Fibroblast of mammary gland (primary cell): ENCODE measurements at places on chromosomes 7 and 10.

- DNase-seq, result peak; percentile 16
Measured at GRCh38 chr10:14839305-14839695, 1.2 kb downstream of the HSPA14 start.

- DNase-seq, result no peak
Measured at GRCh38 chr7:99719996-99720769, 14.8 kb downstream of the CYP3A7 start.

GRCh38 chr7:92880212-92881090, 44.1 kb upstream of the CDK6 start:
- peak; percentile 37 for DNase-seq

GRCh38 chr10:97566336-97566996, 6.1 kb upstream of the ANKRD2 start:
- no peak for DNase-seq

- DNase-seq, result no peak
Measured at GRCh38 chr10:113716109-113716910, 35.2 kb upstream of the PLEKHS1 start.

DNA sequence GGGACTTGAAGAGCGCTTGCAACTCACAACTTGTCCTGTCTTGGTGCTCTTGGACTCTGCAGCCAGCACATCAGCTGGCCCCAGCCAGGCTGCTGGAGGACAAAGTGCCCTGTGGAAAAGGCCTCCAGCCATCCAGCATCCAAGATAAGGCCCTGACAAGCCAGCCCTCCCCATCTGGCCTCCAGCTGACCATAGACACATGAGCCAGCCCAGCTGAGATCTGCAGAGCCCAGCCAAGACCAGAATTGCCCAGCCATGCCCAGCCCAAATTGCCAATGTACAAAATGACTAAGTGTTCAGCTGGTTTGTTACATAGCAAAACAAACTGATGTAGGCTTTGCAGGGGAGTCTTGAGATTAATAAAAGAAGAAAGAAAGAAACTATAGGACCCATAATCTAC, 36.0 kb upstream of the FRMD4A start:
- DNase-seq, result no peak

DNA sequence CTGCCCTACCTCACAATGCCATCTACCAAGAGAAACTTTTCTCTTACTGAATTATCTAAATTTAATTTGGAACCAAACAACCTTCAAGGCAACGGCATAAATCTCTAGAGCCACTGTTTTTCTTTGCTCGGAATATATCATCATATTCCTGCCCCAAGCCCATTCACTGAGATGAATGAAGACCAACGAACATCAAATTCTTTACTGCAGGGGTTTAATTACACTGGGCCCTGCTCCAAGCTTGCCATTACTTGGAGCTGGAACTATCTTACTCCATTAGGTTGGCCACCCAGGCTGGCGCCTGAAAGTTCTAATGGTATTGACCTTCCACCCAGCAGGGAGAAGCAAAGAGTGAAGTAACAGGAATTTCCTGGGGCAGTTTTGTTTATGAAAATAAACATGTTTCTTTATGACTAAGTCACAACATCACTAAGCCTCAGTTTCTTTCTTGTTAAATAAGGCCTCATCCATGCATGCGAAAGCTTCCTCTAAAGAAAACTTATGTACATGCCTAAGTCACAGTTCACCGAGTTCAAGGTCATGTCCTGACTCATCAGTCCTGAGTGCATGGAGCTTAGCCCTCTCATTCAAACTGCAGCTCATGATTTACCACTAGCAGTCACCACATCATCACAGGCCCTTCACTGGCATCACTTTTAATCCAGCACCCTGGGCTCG, 42.1 kb upstream of the ANAPC16 start:
- DNase-seq, result peak; percentile 24

DNA sequence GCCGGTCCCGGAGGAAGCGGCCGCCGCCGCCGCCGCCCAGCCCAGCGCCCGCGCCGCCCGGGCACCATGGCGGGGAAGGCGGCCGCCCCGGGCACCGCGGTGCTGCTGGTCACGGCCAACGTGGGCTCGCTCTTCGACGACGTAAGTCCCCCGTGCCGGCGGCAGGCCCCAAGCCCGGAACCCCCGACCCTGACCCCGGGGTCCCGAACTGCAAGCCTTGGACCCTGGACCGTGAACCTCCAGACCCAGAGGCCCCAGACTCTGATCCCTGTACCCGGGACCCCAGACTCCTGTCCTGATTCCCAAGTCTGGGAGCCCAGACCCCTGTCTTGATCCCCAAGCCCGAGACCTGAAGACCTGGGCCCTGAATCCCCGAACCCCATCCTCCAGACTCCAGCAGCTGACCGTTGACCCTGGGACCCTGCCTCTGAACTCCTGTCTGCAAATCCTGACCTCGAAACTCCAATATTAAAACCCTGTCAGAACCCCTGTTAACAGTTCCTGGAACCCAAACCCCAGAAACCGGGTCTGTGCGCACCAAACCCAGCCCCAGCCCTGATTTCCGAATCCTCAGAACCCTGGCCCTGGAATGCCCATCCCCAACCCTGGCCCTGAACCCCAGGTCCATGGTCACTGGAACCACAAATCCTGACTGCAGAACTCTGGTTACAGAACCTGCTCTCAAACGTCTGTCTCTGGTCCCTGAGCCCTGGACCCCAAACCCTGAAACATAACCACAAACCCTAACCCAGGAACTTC, 623 bp downstream of the INPP5A start:
- no peak for DNase-seq

DNA sequence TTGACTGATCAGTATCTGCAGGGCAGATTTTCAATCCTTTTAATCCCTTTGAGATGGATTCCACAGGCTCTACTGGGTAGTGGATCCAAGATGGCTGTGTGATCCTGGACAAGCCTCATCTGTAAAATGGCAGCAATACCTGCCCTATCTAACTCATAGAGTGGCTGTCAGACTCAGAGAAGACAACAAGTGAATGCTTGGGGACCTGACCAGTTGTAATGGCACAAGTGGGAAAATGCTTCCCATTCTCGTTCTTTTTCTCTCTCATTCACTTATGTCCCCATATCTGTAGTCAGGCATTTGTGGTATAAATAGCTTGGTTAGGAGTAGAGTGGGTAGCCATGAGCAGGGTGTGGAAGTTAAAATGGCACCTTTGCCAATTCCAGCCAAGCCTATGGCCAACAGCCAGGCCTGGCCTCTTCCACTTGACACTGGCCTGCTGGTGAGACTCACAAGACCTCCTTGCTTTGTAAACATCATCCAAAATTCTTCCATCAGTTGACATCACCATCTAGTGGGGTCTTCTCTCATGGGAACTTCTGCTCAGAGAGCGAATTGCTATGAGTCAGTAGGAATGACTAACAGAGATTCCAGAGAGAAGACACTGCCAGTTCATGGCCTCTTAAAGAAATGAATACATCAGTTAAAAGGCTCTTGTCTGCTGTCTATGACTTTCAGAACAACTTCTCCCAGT, 150.1 kb downstream of the PLPP4 start:
- peak; percentile 76 for DNase-seq

- no peak for DNase-seq
Measured at GRCh38 chr7:147859033-147859432, 731.5 kb upstream of the C7orf33 start.

- peak; percentile 13 for DNase-seq
Measured at GRCh38 chr7:3065724-3066143, 22.1 kb upstream of the CARD11 start.

GRCh38 chr10:114548662-114549061, 109.4 kb downstream of the ABLIM1 start:
- peak; percentile 70 for DNase-seq

DNA sequence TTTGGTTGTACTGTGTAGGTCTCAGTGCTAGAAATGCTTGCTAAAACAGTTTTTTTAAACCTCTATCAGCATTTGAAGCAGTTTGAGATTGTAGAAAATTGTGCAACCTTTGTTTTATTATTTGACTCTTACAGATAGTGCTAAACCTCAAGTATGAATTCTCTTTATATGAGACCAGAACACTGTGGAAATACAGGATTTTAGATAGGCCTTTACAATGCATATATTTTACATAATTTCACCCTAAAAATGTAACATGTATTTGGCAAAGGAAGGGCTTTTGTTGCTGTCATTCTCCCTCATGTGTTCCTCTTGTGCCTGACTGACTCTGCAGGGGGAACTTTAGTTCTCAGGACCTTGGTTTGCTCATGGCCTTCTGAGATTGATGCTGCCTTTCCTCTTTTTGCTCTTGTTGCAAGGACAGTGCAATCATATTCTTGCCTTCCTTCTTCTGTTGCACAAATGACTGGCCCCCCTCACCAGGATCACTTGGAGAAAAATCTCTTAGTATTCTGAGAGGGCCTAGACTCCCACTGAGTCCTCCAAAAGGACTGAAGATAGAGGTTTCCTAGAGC, 188.7 kb downstream of the PPP1R9A start:
- no peak for DNase-seq

- DNase-seq, result peak; percentile 98
Measured at GRCh38 chr7:130901209-130901783, 167.3 kb upstream of the KLF14 start.
